ENCODE measurements at places on chromosomes 7 and 10.

- DNase-seq, result no peak
Observed at GRCh38 chr10:52452600-52453493, 138.8 kb downstream of the DKK1 start.

DNA sequence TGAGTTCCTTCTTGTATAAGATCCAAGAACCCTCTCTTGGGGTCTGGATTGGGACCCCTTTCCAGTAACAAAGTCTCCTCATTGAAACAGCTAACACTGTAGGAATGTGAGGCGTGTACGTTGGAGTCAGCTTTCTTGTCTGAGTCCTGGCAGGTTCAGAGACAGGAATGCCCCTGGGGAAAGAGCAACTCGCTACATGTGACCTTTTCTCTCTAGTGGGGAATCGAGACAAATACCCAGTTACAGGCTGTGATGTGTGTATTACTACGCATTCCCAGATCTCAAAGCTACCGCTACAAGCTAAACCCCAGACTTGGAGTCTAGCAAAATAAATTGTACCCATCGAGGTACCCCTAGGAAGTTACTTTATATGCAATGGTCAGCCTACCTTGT is 85.6 kb upstream of the FRMD4A start:
- no peak for DNase-seq

DNA sequence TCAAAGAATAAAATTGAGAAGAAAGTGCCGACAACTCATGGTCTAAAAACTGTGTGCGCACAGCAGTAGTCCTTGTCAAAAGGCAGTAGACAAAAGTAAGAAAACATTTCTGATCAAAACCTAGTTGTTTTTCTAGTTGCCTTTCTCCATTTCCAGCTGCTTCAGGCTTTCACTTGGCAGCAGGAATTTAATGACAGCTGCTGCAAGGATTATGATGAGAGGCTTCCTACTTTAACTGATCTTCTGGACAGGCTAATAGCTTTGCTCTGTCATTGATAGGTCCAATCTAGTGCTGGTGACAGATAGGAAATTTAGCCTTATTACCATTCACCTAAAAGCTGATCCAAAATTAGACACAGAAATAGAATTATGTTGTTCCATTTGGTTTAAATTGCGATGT is 110.7 kb upstream of the SEMA3C start:
- no peak for DNase-seq

GRCh38 chr7:101985057-101985902 is 167.9 kb downstream of the CUX1 start:
- no peak for DNase-seq

- DNase-seq, result no peak
Observed at GRCh38 chr7:155071121-155071651, 1.1 kb downstream of the HTR5A start.

DNA sequence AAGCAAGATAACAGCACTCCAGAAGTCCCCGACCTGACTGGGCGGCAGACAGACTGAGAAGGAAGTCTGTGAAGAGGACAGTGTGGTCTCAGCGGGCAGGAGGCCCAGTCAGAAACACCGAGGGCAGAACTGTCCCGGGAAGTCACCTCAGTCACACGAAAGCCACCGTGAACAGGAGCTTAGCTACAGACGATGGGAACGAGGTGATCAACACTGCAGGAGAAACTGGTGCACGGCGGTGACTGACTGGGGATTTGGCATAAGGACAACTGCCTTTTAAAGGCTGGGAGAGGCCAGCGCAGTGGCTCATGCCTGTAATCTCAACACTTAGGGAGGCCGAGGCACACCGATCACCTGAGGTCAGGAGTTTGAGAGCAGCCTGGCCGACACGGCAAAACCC is 217.8 kb downstream of the PTPRN2 start:
- no peak for DNase-seq

- no peak for DNase-seq
Observed at GRCh38 chr7:71312755-71313490, 181.0 kb downstream of the GALNT17 start.

DNA sequence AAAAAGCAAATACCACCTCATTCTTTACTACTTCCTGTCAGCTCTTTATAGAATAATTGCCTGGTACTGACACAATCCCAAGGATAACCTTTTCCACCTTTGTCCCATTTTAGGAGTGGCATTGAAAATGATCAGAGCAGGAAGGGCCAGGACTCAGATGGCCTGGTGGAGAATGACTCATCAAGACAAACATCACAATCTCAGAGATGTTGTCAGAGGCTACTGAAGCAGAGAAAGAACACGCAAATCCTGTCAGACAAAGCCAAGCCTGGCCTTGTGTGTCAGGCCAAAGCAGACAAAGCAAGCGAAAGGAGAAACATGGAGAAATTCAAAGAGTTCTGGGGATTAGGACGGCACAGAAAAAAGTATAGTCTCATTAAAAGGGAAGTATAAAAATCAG is 40.9 kb downstream of the NSUN6 start:
- no peak for DNase-seq

GRCh38 chr10:82932451-82932850 is 1057.5 kb downstream of the NRG3 start:
- no peak for DNase-seq

GRCh38 chr7:120735791-120736190 is 122.2 kb downstream of the TSPAN12 start:
- DNase-seq, result no peak

GRCh38 chr7:69192134-69192533 is 406.1 kb upstream of the AUTS2 start:
- no peak for DNase-seq

DNA sequence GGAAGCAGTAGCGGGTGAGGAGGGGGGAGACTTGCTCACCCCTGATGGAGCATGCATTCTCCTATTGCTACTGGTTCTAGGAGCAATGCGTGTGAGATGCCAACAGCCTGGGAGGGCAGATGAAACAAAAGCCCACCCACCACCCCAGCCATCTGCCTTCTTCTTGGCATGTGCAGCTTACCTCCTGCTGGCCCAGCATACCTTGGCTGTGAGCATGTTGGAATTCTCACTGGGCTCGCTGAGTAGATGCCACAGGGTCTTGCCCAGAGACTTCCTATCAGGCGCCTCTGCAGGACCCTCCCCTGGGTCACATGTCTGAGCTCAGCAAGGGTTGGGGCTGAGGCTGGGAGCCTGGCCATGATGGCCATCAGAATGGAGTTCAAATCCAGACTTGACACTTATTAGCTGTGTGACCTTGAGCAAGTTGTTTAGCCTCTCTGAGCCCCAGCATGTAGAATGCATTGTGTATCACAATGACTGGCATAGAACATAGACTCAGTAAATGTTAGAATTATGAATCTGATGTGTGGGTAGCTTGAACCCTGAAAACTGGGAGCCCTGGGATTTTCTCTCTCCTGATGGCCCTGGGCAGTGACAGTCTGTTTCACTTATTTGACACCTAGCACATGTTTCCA is 38.2 kb downstream of the CDH23 start:
- DNase-seq, result no peak

GRCh38 chr7:117975476-117975875 is 102.2 kb upstream of the CTTNBP2 start:
- DNase-seq, result no peak

GRCh38 chr7:83178796-83179195 is 16.1 kb upstream of the PCLO start:
- DNase-seq, result no peak

DNA sequence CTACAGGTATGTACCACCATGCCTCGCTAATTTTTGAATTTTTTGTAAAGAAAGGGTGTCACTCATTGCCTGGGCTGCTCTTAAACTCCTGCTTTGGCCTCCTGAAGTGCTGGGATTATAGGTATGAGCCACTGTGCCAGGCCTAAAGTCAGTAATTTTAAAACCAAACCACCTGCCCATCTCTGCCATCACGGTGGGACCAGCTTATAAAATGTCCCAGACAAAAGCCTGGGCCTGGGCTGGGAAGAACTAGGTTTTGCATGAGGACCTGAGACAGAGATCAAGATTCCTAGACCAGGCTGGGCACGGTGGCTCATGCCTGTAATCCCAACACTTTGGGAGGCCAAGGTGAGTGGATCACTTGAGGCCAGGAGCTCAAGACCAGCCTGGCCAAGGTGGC is 395.6 kb downstream of the CALN1 start:
- no peak for DNase-seq

DNA sequence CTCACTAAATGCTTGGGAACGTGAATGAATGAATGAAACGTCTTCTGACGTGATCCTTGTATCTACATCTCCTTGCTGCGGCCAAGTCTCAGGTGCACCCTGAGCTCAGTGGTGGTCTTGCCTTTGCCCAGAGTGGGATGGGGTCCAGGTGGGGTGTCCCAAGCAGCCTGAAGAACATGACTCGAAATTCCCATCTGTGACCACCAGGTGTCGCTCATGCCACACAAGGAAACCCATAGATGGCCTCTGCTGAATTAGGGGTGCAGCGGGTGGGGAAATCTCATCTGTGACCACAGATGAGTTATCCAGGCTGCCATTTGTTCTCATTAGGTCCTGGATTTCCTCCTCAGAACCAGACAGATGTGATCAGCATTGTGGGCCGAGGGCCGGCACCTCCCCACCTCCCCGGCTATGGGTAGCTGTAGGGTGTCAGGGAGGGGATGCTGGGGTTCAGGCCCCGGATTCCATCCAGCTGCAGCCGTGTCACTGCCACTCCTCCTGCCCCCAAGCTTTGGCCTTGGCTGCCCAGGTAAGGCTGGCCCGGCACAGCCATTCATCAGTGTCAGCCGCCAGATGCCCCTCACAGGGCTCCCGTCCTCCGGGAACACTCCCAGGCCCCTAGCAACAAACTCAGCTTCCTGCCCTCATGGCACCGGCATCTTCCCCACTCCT is 21.0 kb upstream of the GNA12 start:
- peak; percentile 61 for DNase-seq

DNA sequence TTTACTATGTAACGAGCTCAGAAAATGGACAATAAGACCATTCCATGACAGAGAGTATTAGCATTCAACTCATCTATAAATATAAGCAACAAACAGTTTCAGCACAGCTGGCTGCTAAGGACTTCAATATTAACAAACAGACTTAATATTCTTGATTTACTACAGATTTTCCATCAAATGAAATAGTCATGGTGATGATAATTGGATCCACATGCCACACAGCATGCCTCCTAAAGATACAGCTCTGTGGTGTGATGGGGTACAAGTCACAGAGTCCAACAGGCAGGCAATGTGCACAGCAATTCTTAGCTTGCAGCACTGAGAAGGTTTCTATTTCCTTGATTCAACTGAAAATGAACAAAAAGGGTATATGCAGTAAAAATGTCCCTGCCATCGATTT is 54.0 kb downstream of the DOCK4 start:
- DNase-seq, result no peak

DNA sequence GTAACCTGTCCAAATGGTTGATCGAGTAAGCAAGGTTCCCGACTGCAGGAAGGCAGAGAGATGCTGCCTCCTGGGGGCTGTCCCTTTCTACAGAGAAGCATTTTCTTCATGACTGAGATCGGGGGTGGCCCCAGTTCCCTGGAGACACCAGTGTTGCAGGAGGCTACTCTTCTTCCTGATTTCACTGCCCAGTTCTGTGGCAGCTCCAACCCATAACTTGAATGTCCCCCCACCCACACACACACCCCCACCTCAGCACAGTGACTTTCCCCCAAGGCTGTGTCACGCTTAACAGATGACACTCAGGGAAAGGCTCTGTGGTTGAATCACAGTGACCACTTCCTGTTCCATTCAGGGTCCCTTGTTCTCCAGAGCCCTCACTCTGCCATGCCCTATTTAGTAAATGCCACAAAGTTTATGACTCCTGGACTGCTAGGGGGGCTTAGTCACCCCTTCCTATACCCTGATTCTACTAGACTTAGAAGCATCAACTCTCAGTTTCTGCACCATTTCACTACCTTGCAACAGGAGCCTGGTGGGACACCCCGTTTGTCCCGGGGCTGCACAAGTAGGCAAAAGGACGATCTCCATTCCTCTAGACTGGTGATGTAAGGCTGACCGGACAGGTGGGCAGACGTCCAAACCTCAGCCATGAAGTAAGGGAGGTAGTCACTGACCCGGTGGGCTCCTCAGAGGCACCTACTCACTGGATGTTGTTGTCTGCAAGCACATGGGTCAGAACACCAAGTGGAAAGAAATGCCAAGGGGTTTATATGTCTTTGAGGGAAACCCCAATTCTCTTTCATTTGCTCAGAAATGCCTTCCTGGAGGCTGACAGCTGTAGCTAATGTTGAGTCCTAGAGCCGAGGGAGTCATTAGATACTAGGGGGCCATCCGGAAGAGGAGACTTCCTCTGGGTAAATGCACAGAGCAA is 31.3 kb upstream of the SMC3 start:
- DNase-seq, result peak; percentile 53

- DNase-seq, result no peak
Observed at GRCh38 chr10:95434583-95434982, 126.6 kb downstream of the SORBS1 start.

DNA sequence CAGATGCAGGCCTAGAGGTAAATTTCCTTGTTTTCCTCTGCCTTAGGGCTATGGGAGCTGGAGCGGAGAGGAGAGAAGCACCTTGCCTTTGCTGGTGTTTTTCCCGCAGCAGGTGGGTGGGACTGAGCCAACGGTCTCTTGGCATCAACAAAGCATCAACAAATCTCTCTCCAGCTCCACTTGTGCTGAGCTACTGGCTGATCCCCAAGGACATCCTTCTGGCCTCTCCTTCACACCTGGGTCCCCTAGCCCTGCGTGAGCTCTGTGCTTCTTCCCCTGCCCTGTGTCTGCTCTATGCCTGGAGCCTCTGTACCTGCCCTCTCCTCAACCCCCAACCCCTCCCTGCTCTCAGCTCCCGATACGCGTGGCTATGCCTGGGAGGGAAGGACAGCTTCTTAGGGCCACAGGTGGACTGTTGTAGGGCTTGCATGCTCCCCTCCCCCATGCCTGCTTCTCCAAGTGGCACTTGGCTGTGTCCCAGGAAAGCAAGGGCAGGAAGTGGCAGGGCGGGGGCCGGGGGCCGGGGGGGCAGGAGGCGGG is 3.2 kb upstream of the CLDN4 start:
- DNase-seq, result no peak

DNA sequence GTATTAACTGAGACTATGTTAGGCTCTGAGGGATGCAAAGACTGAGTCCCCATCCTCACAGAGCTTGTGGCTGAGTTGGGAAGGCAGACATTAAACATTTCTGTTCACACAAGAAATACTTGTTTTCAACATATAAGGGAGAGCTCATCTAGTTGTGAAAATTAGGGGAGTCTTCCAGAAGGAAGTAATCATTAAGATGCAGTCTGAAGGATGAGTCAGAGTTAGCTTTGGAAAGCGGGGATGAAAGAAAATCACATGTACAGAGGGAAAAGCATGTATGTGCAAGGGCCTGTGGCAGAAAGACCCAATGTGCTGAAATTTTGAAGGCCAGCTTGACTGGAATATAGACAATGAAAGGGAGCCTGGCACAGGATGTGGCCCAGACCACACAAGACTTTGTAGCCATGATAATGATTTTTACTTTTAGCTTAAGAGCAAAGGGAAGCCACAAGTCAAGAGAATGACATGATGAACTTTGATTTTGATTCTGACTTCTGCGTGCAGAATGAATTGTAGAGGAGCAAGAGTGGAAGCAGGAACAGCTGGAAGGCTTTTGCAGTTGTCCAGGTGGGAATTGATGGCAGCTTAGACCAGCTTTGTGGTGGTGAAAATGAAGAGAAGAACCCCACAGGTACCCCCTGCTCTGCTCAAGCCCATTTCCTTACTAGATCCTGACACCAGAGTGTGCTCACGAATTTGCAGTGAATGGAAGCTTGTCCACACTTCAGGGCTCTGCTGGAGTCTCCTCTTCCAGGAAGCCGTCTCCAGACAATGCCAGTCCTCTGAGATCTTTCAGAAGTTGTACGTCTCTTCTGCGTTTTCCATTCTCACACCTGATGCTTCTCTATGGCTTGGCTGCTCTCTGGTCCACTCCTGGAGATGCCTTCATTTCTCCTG is 115.6 kb downstream of the ATXN7L1 start:
- DNase-seq, result no peak

All from stimulated activated CD4-positive, alpha-beta T cell treated with anti-CD3 and anti-CD28 coated beads, Interleukin-4, amount 100 ng/mL, for 48 hours (primary cell).